GM23248 (cell line): ENCODE measurements at places on chromosomes 7 and 10. TPM values are rescaled to one million over a fixed set of nuclear protein-coding genes. Genes with fewer than 3 reads are reported as not detected.

Gene YWHAG
- 56.0 TPM in 2 replicates for total RNA-seq

Gene BMPR1A
- 35.5 and 41.7 TPM in 2 replicates for total RNA-seq

Gene C10orf105
- total RNA-seq: not detected in 2 replicates

Gene SFXN4
- total RNA-seq: 10.7 and 13.1 TPM in 2 replicates

Gene PLA2G12B
- total RNA-seq: not detected in 2 replicates

Gene CRTAC1
- 0.13 TPM in 1 of 2 replicates, not detected in the other for total RNA-seq

Gene C1QL3
- not detected in 2 replicates for total RNA-seq

Gene ACSM6
- total RNA-seq: not detected in 2 replicates
